ENCODE measurements at places on chromosomes 5 and 9.

GRCh38 chr5:96901384-96901783 is 25.1 kb downstream of the ERAP2 start:
- no peak for DNase-seq

DNA sequence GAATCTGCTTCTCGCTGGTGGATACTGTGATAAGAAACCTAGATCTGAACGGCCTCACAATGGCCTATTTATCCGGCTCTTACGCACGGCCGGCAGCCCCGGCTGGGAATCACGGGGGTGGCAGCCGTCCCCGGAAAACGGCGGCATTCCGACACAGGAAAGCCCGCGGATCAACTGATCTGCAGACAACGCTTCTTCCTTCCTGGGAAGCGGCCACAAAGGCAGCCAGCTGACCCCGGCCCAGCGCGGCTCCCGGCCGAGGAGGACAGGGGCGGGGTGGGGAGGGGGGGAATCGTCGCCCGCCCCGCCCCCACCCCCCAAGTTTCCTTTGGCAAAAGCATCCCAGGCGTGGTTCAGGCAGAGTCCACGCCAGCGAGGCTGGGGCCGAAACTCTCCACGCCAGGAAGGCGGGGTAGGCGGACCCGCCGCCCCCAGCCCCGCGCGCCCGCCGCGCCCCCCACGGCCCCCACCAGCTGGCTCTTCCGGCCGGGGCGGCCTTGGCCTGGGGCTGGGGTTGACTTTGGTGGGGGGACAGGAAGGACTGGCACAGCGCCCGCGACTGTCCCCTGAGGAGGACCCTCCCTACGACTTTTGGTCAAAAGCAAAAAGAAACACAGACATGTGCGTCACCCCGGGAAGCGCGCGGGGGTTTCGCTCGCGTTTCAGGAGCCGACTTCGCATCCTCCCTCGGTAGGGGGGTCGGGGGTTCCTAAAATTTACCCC is 247.7 kb upstream of the ANKRD55 start:
- DNase-seq: peak; percentile 66

DNA sequence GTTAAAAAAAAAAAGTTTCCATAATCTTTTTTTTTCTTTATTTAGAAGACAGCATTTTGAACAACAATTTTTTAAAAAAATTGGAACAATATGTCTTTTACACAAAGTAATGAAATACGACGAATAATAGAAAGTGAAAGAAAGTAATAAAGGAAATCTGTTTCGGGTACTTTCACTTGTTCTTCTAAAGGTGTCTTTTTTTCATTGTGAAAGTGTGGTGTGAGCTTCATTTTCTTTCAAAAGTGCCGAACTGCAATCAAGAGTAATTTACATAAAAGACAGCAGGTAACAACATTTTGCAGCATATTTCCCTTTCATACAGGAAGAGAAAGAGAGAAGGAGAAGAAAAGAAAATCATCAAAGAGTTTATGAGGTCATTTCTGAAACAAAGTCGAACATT is 159.7 kb upstream of the CDH12 start:
- DNase-seq: no peak

- DNase-seq: no peak
These were observed 2.8 kb downstream of the CDH6 start for GRCh38 chr5:31196309-31196708.

- DNase-seq: no peak
These were observed 87.8 kb downstream of the RXRA start for GRCh38 chr9:134413890-134414623.

- no peak for DNase-seq
These were observed 73.9 kb downstream of the SH3PXD2B start for GRCh38 chr5:172380301-172380986.

DNA sequence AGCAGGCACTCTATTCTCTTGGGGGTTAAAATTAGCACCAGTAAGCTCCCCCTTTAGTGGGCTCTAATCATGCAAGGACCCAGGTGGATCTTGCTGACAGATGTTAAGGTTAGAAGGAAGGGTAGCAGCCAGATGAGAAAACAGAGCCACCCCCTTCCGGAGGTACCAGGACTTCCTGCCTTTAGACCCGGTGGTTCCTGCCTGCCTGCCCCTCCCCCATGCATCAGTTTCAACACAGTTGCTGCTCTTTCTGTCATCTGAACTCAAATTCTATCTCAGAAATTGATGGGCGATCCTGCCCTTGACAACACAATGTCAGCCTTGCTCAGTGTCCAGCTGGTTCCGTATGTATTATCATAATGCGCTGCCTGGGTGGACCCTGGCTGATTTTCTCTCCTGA is 287.3 kb downstream of the EBF1 start:
- DNase-seq: peak; percentile 62

DNA sequence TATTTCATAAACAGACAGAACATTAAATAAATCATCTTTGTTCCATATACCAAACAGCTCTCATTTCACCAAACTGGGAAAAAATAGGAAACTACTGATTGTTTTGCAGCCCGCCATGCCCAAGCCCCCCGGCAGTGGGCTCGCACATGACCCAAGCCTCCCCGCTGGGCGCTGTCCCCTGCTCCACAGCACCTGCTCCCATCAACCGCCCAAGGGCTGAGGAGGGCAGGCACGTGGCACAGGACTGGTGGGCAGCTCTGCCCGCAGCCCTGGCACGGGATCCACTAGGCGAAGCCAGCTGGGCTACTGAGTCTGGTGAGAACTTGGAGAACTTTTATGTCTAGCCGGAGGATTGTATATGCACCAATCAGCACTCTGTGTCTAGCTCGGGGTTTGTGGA is 554.8 kb upstream of the CCNG1 start:
- DNase-seq: no peak

DNA sequence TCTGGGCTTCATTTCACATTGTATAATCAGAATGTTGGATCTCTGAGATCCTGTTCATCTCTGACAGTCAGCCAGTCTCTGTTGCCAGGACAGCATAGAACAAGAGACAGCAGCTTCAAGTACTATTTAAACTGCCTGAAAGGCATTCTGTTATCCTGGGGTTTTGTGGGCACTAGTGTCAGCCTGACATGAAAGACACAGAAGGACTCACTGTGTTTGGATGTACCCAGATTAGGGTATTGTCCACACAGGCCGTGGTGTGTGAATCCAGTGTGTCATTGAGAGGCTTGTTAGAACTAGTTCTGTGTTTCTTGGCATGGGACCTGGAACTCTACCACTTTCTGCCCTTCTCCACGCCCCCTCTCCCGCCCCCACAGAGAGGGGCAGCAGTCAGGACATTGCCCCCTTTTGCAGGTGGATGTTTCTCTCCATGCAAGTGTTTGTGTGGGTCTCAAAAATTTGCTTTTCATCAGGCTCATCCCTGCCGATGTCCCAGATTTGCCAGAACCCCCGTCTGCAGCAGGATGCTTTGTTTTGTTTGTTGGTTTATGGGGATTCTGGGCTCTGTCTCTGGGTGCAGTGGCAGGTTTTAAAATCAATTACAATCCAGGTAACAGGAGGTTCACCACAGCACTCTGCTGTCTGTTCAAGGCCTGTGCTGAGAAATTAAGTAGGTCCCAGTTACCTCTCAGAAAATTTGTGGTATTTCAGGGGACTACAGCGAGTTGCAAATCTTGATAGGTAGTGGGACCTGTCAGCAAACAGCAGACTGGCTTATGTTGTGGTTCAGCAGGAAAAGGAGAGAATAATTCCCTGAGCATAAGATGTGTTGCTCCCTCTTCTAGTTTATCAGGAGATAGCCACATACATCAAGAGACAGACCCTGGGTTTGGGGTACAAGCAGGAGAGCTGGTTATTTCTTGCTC is 144.6 kb downstream of the DOCK2 start:
- DNase-seq: no peak

DNA sequence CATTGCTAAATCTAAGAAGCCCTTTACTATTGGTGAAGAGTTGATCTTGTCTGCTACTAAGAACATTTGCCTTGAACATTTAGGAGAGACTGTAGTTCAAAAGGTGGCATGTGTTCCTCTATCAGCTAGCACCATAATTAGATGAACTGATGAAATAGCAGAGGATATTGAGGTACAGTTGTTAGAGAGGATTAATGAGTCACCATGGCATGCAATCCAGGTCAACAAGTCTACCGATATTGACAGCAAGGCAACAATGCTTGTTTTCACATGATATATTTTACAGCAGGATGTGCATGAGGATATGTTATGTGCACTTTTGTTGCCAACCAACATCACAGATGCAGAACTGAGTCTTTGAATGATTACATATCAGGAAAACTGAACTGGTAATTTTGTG is 134.3 kb upstream of the CDH9 start:
- no peak for DNase-seq

- DNase-seq: no peak
These were observed 3.7 kb downstream of the RECK start for GRCh38 chr9:36040271-36040925.

DNA sequence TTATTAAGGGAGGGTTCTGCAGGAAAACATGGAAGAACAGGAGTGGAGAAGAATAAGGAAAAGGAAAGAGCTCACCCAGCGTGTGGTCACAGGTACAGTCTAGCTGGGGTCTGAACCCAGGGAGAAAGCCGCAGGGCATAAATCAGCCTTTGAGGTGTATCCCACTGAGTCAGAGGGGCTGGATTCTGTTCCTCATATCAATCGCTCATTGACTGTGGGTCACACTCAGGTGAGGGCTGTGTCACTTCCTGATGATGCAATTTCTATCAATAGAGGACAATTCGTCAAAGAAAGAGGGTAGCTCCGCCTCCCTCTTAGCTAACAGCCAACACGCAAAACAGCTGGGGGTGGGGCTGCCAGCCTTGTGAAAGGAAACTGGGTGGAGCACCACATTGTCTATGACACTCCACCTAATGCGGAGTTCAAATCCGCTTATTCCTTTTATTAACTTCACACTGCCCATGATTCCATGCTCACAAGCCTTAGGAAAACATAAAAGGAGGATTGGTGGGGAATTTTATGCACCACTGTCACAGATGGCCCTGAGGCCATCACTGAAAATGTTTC is 176.2 kb downstream of the ICE1 start:
- DNase-seq: no peak

DNA sequence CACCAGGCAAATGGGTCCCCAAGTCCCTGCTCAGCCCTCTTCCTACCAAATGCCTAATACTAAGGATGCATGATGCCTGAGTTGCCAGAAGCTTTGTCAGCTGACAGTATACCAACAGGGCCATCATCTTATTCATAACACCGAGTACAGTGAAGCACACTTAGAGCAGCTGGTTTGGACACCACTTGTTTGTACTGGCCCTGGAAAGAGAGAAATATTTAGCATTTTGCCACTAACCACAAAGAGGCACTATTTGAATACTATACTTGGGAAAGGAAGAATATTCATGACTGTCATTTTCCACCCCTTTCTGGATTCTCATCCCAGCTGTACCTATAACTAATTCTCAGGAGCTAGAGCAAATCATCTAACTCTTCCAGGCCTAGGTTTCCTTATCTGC is 364.4 kb upstream of the KIF2A start:
- DNase-seq: no peak

- DNase-seq: no peak
These were observed 94.8 kb upstream of the SEMA6A start for GRCh38 chr5:116669261-116670031.

DNA sequence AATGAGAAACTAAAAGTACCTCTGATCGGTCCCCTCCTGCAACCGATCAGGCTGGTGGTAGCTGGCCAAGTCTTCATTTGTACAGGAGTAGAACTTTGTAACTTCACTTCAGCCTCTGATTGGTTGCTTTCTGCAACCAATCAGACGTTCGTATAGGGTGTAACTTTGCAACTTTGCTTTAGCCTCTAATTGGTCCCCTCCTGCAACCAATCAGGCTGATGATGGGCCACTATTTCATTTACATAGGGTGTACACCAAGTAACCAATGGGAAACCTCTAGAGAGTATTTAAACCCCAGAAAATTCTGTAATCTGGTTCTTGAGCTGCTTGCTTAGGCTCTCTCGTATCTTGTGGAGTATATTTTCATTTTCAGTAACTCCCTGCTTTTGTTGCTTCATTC is 445.5 kb downstream of the MED10 start:
- no peak for DNase-seq

DNA sequence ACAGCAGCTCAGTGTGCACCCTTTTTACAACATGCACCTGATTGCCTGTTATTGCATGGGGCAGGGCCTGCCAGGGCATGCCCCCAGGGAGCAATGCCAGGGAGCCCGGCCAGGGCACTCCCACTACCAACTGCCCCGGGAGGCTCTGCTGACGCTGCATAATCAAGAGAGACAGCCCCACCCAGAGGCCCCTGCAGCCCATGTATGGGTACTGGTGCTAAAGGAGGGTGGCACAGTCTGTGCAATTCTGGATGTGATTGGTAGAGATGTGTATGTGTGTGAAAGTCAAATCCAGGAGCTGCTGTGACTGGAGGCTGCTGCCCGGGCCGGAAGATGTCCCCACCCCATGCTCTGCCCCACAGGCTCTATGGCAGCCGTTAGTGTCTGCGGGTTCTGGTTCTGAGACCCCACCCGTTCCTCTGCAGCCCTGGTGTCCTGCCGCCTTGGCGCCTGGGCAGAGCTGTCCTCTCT is 3.9 kb upstream of the NEURL1B start:
- no peak for DNase-seq

GRCh38 chr5:72623936-72624335 is 116.7 kb upstream of the ZNF366 start:
- no peak for DNase-seq

- DNase-seq: peak; percentile 29
These were observed 75.6 kb upstream of the SH3PXD2B start for GRCh38 chr5:172529896-172530295.

- DNase-seq: no peak
These were observed 428.4 kb downstream of the KDM4C start for GRCh38 chr9:7186175-7186574.

GRCh38 chr5:126746290-126746689 is 30.6 kb upstream of the LMNB1 start:
- DNase-seq: no peak

DNA sequence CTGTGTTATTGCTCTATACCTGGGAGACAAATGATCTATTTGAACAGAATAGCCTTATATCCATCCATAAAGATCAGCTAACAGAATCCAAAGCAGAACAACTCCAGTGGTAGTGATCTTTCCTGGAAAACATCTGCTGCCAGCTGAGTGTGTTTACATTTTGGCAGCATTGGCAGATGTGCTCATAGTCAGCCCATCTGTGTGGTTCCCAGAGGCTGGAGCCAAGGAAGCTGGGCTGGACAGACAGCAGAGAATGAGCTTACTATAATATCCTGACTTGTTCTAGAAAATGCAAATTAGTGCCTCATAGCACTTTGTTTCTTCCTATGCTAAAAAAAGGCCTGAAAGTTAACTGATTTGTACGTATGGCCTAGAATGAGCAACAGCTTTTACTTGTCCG is 99.7 kb downstream of the ST8SIA4 start:
- DNase-seq: no peak

DNA sequence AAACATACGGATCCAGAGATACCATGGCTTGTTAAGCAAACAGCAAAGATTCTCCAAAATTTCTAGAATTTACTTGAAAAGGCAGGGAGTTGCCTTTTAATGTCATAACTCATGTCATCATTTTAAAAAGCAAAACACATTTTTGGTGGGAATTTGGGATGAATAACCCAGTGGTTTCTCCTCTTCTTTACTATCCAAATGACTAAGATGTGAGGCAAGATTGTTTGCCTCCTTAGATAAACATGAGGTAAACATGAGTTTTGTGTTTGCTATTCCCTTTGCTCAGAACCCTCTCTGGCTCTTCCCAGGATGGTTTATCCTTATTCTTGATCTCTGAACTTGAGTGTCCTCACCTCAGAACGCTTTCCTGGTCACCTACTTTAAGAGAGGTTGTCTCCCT is 267.0 kb downstream of the EBF1 start:
- no peak for DNase-seq

GRCh38 chr5:159844267-159845121 is 71.8 kb upstream of the ADRA1B start:
- no peak for DNase-seq

GRCh38 chr5:42542106-42542505 is 118.9 kb downstream of the GHR start:
- no peak for DNase-seq
